ENCODE measurements at places on chromosomes 4 and X. TPM values are rescaled to one million over a fixed set of nuclear protein-coding genes. Genes with fewer than 3 reads are reported as not detected.

FREM3 gene
- not detected for total RNA-seq

GIMD1 gene
- total RNA-seq, result not detected

ADRA2C gene
- 4.8 TPM for total RNA-seq

UGT2B10 gene
- total RNA-seq, result not detected

MEPE gene
- total RNA-seq, result not detected

MAGEA3 gene
- not detected for total RNA-seq

CXCL1 gene
- total RNA-seq, result 4.2 TPM

FAM193A gene
- total RNA-seq, result 19.3 TPM

CXCL13 gene
- 0.18 TPM for total RNA-seq
